HL-60 (cell line): ENCODE measurements at places on chromosomes 5 and 9.

DNA sequence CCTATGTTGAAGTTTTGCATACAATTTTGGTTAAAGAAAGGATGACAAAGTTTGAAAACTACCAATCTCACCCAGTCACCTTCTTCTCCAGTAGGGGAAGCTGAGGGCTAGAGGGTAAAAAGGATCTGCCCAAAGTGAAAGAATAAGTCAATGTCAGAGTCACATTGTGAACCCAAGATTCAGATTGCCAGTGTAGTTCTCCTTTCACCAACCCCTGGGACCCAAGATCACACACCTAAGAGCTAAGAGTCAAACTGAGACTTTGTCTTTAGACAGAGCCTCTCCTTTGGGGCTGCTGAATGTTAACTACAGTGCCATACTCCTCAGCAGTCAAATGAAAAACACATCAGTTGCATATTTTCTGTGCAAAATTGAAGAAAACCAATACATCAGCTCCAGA lies 210.6 kb downstream of the ATP10B start:
- no peak for DNase-seq

DNA sequence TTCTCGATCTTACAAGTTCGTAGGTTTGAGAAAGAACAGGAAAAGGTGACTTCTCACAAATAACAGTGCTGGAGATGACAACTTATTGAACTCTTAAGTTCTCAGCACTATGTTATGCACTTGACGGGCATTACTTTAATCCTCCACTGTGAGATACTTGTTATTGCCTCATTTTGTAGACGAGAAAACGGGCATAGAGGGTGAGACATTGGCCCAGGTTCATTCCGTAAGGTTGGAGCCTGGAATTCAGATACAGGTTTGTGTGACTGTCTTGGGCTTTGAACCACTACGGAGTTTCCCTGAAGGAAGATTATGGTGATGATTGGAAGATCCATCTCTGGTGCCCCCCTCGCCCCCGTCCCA lies 657 bp downstream of the MAT2B start:
- peak; percentile 26 for DNase-seq

GRCh38 chr5:40477856-40478546 lies 201.7 kb upstream of the PTGER4 start:
- DNase-seq = no peak

GRCh38 chr5:112186401-112186990 lies 232.6 kb downstream of the EPB41L4A start:
- DNase-seq = no peak

DNA sequence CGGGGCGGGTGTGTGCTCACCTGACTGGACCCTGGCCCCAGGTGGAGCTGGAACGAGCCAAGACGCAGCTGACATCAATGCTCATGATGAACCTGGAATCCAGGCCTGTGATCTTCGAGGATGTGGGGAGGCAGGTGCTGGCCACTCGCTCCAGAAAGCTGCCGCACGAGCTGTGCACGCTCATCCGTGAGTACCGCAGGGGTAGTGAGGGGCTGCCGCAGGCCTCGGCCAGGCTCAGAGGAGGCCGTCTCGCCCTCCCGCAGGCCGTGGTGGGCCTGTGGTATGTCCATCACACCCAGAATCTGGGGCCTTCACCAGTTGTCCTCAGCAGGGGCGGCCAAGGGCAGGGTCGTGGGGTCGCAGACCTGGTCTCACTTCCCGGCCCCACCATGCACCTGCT lies 11.3 kb downstream of the PMPCA start:
- no peak for DNase-seq

DNA sequence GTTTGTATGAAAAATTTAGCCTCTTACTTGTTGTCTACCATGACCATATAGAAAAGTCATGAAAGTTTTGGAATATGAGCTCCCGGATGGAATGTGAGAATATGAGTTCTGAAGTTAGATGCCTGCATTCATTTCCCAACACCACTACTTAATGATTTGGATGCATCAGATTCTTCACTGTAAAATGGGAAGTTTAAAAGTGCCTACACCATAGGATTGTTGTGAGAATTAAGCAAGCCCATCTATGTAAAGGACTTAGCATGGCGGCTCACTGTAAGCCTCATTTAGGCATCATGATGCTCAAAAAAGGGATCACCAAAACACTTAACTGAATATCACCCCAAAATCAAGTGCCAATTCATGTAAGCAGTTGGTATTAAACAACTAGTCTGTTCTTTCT lies 177.3 kb downstream of the RAB3C start:
- DNase-seq = no peak

GRCh38 chr5:171999877-172000276 lies 6.6 kb downstream of the FBXW11 start:
- DNase-seq = peak; percentile 55

DNA sequence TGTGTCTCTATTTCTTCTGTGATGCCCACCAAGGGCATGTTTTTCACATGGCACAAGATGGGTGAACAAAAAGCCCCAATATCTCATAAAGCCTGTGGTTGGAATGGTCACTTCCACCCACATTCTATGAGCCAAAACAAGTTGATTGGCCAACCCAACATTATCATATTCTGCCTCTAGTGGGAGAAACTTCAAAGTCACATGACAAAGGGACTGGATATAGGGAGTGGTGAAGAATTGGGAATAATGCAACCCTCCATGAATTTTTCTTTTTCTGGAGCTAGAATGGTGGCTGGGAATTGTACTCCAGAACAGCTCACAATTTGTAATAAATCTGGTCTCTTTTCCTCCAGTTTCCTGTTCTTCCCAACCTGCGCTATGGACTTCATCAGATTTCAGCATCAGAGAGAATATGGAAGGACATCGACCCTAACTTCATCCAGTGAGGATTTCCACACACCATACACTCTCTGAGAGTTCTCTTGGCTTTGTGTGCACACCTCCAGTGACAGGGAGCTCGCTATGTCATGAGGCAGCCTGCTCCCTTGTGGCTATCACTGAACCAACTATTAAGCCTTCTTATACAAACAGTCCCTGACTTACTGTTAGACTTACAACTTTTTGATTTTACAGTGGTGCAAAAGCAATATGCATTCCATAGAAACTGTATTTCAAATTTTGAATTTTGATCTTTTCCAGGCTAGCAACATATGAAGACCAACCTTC lies 12.0 kb upstream of the B4GALT1 start:
- no peak for DNase-seq

DNA sequence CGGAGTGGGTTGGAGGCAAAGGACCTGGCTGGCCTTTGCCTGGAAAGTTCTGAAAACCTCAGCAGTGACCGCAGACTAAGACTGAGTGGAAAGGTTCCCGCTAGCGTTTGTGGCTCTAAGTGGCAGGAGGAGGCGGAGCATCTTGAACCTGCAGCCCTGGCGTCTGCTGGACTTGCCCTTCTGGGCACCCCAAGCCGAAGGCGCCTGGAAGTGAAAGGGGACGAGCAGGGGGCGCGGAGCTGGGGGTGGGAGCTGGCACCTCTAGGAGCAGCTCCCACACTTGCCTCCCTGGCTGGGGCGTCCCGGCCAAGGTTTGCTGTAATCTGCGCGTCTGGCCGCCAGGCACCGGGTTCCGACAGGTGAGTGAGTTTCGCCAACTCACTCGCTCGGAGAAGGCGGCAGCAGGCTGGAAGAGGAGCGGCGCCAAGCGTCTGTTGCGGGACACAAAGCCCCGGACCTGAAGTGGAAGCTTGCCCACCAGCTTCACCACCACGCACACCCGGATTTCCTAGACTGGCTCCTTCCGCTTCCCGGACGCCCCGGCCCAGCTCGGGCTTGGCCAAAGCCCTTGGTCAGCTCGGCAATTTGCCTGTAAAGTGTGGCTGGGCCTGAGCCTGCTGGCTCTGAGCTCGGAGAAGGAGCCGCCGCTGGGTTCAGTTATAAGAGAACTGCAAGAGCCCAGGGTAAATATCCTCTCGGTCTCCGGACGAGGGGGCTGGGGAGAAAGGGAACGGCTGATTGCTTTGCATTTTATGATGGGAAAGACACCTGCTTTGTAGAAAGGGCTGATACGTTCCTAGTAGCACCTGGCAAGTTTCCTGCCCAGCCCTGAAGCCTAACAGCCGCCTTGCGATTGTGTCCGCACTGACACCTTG lies at the start of gene GNA14:
GNA14 (minus strand) TSS at position 89 of the 875 bp plus-strand sequence. CDS start 529 bp downstream, outside the sequence.
- no peak for DNase-seq

DNA sequence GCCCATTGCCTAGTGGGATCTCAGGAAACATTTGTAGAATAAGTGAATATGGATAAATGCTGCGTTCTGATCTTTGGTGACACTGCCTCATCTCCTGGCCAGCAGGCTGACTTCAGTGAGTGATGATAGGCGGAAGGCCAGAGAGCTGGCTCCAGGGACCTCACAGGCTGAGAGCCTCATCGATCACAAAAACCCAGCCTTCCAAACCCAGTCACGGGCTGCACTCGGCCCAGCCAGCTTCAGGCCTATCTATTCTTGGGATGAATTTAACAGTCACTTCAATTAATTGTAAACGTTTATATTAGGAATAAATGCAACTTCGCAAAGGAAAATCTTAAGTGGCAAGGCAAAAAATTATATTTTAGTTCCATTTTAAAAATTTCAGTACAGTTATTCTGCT lies 201.6 kb downstream of the IRX2 start:
- DNase-seq = no peak

- no peak for DNase-seq
Measured at GRCh38 chr5:110203661-110204060, 513.9 kb downstream of the MAN2A1 start.

GRCh38 chr9:127014216-127014909 lies 99.8 kb downstream of the RALGPS1 start:
- no peak for DNase-seq

DNA sequence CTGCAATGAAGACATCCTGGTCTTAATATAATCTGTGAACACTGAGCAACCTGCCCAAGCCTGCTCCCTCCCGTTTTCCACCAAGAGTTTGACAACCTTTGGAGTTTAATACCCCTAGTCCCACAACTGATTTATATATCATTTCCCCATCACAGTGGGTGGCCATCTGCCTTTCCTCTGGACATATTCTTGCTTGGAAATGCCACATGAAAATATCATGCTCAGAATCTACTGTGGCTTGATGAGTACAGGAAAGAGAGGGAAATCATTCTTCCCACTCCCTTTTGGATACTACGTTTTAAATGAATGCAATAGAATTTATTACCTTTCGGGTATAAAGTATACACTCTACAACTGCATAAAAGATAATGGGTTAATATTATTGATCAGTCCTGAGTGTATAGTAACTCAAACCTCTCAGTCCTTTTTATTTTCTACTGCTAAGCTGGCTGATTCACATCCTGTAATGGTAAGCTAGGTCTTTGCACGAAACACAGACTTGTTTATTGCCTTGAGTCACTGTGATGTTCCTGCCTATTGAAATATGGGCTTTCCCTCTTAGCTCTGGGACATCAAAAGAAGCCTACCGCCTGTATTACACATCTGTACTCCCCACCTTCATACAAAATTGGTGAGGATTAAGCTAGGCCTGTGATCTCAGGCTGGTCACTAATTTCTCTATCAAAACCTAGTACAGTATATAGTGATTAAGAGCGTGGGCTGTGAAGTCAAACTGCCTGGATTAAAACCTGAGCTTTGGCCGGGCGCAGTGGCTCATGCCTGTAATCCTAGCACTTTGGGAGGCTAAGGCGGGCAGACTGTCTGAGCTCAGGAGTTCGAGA lies 67.6 kb upstream of the NR5A1 start:
- no peak for DNase-seq
